ENCODE measurements at places on chromosomes 12 and 14.

DNA sequence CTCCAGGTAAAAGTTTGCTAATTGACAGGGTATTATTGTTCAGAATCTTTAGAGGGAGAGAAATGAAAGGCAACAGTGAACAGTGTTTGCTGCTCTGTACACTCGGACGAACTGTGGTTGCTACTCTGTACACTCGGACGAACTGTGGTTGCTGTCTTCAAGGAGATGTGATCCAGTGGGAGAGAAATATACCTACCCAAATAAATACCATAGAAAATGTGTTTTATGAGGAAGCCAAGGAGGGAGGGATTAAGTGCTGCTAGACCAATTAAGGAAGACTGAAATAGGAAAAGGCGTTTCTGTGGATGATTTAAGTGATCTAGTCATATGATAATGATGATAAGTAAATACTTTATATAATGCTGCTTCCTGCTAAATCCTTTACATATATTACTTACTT is 2.7 kb downstream of the STK38L start:
- DNase-seq = no peak

GRCh38 chr14:93525696-93526451 is 95.1 kb downstream of the UNC79 start:
- DNase-seq = no peak

- DNase-seq = peak; percentile 66
Measured at GRCh38 chr12:122886851-122887818, 8.8 kb downstream of the VPS37B start.

DNA sequence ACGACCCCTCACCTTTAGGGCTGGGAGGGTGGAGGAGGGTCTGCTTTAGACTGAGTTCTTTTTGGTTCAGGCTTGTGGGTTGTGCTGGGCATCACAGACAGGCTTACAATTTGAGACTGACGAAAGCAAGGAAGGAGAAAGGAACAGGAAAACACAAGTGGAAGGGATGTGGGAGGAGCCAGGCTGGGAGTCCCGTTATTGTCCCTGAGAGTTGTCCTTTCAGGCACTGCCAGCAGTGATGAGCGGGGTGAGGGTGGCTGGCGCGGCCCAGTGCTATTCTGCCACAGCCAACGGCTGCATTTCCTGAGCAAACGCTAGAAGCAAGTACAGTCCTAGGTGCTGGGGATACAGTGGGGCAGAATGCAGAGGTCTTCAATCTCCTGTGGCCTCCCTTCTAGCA is 29.2 kb upstream of the TSPAN9 start:
- DNase-seq = no peak

DNA sequence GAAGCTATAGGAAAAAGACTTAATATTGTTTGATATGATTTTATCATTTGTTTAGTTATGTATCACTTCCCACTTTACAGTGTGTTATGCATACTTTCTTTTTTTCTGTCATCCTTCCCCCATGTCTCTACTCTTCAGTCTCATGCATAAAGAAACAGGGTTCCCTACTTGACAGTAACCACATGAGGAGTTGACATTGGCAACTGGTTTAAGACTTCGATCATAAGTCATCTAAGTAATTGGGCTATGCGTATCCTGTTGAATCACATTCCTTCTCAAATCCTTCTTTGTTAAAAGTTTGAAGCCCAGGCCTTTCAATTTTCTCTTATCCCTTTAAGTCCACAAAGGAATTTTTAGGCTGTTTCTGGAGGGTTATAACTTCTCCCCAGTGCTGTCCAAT is 358.7 kb downstream of the RAD51B start:
- no peak for DNase-seq

DNA sequence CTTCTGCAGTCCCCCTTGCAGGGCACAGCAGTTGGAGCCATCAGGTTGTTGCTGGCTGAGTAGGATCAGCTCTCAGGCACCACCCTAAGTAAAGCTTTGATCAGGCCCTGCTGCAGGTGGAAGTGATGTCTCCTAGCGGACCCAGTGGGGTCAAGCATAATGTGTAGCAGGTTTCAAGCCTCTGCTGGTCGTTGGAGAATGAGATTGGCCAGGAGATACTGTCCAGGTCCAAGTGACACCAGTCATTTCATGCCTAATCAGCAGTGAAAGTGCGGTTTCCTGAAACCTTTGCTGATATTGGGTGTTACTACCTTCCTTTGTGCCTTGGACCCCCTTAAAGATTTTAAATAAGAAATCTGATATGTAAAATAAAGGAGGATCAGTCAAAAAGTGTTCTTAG is 72.6 kb downstream of the SUSD6 start:
- no peak for DNase-seq

GRCh38 chr12:53805791-53806190 is 54.0 kb upstream of the CISTR start:
- DNase-seq = no peak

DNA sequence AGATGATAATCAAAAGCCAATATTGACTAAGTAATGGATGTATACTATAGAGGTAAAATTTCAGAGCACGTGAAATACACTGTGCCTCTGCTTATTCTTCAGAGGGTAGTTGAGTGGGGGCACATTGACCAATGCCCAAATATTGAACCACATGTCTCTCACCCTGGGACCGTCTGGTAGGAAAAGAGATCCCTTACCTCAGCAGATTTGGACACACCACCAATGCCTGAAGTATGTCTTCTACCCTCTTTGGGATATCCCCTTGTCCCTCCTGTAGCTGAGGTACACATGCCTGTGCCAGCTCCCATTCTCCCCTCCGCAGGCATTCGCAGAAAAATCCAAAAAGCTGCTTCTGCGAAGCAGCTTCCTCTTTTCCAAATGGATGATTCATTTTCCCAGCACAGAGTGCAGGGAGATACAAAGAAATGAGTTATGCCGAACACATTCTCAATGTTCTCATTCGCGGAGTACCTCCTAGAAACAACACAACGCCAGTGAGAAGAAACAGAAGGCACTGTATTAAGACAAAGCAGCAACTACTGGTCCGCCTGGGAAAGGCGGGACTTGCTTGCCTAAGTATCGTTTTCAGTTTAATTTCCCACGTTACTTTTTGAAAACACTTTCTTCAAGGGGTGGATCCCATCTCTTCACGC is 691 bp downstream of the ZFYVE26 start:
- no peak for DNase-seq

DNA sequence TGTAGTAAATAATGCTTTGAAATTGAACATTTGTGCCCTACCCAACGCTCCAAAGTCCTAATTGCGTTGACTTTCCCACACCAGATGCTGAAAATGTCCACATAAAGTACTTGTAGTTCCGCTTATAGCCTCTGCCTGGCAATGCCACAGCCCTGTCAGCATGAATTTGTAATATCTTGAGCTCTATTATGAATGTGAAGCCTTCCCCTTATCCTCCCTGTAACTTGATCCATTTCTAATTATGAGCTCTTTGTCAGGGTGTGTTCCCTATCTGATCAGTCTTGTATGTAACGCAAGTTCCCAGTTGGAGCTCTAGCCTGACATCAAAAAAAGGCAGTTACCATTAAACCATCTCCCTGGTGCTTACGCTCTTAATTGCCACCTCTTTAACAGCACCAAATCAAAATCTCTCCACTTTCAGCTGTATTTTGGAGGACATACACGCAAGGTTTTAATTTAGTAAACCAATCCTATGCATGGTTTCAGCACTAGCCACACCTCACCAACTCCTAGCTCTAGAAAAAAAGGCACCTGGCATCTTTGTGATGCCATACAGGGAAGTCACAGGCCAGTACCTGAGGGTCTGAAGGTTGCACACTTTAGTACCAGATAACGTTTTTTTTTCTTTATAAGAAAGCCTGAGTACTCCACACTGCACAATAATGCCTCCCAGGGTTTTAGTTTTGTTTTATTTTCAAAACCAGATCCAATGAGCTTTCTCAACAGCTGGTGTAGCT is 69.3 kb downstream of the EEA1 start:
- DNase-seq = no peak

GRCh38 chr14:69720912-69721311 is 46.0 kb upstream of the SRSF5 start:
- DNase-seq = no peak

GRCh38 chr12:104420868-104421267 is 35.9 kb upstream of the CHST11 start:
- no peak for DNase-seq

- no peak for DNase-seq
Measured at GRCh38 chr12:124703856-124704255, 136.4 kb upstream of the NCOR2 start.

DNA sequence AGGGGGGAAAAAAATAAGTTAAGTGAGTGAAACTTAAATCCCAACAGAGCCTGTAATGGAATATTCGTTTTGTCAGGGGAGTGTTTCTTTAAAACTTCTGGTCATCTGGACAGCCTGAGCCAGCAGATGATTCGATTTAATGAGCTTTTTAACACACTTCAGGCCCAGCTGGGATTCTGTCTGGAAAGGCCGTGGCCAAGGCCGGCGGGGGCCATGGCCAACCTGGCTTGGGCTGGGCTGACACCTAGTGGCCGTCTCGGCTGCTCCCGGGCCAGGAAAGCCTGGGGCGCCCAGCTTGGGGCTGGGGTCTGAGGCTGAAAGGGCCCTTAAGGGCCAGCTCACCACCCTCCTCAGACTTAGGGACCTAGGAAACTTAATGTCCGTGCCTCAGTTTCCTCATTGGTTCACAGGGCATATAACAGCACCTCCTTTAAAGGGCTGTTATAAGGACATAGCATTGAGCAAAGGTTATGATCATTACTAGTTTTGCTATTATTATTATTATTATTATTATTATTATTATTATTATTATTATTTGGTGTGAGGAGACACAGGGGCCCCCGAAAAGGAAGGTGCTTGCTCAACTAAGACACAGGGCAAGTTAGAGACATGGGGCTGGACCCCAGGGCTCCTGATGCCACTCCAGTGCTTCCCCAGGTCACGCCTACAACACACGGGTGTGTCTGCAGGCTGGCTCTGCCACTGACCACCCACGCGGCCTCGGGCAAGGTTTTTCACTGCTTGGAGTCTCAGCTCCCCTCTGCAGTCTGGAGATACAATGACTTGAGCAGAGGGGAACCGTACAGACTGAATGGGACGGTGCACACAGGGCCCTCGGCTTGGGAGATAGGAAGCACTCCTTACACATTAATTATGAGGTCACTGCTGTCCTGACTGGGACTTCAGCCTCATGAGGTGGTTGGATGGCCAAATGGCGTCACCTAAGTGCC is 84.0 kb downstream of the SYNE3 start:
- DNase-seq = peak; percentile 83

- no peak for DNase-seq
Measured at GRCh38 chr14:23076785-23077408, 18.0 kb downstream of the ACIN1 start.

GRCh38 chr12:81080431-81080983 is 2.6 kb downstream of the ACSS3 start:
- no peak for DNase-seq

DNA sequence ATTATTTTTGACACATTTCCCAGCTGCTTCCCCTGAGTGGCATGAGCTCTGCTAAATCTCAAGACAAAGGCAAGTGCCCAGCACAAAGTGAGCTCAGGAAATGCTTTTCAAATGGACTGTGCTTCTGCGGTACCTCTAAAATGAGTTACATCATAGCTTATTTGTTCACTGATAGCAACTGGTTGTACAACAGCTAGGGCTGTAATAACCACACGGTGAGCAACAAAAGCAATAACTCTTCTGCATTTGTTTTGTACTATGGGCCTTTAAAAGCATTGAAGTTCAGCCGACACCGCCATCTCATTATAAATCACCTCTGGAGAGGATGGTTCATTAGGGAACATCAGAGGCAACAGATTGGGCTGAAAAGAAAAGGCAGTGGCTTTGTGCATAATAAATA is 475.0 kb downstream of the GLT1D1 start:
- DNase-seq = no peak

Measured in head of caudate nucleus (tissue), 42 donors.